ENCODE measurements at places on chromosomes 12 and 14. TPM values are rescaled to one million over a fixed set of nuclear protein-coding genes. Genes with fewer than 3 reads are reported as not detected.

GRCh38 chr12:12406762-12407161 is 49.9 kb downstream of the BORCS5 start:
- H3K4me3 ChIP-seq = no peak overlapping the region
- no peak overlapping the region for H3K27ac ChIP-seq
- DNase-seq = no peak
- no peaks in the 10 kb centered on the region for H3K27me3 ChIP-seq

GRCh38 chr12:106079148-106079738 is 59.5 kb downstream of the NUAK1 start:
- DNase-seq = no peak
- H3K36me3 ChIP-seq = no peaks in the 10 kb centered on the region
- no peak overlapping the region for H3K4me3 ChIP-seq
- no peak overlapping the region for H3K27ac ChIP-seq
- H3K27me3 ChIP-seq = peaks cover 11% of the 10 kb centered on the region

DNA sequence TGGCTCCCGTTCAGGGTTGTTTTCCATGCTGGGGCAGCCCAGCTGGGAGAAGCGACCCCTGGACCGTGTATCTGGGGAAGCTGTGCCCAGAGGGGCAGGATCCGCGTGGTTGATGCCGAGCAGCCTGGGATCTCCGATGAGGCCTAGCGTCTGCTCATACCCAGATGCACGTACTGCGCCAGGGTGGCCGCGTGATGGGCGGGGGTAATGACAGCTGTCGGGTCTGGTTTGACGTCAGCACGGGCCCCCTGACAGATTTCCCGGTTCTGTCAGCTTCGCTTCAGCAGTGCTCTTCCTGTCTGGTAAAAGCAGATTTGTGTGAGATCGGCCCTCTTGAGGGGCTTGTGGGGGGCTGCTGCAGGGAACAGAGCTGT is 147.3 kb downstream of the TSPAN9 start:
- no peak for DNase-seq
- H3K27me3 ChIP-seq = no peaks in the 10 kb centered on the region
- H3K4me3 ChIP-seq = no peak overlapping the region
- no peaks in the 10 kb centered on the region for H3K4me1 ChIP-seq

Gene CCDC197
- not detected for total RNA-seq

Gene RDH12
- not detected for total RNA-seq

All from activated CD4-positive, alpha-beta T cell treated with anti-CD3 and anti-CD28 coated beads, Interleukin-2, amount 10 ng/mL, durations not matched to agents 7 days and 5 days (primary cell).